ENCODE measurements at places on chromosomes 7 and 10.

- peak; percentile 73 for DNase-seq
Measured at GRCh38 chr10:125159932-125160855, at the start of gene CTBP2. Gene CTBP2, minus strand, starts transcription at chr10:125160563.

- DNase-seq: peak; percentile 76
Measured at GRCh38 chr7:85030893-85031292, 156.0 kb downstream of the SEMA3D start.

DNA sequence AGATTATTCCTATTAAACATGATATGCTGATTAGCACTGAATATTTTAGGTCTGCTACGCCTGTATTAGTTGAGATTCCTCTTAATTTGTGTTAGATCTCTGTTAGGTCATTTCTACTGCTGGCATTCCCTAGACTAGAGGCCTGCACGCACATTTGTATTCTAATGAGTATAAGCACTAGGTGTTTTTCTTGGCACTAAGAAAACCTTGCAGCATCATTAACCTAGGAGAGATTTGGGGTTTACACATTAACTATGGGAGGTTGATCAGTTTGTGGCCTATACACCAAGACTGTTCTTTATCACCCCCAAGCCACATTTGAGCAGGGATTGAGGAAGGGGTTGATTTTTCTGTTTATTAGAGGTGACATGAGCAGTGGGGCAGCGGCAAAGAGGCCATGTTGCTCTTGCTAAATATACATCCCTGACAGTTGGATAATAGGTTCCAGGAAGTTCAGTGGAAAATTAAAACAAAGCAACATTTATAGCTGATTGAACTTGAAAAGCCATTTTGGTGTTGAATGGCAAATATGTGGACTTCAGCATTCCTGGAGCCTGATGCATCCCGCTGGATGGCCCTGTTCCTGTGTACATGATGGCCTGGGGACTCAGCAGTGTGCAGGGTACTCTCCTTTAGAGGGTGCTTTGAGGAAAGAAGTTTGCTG is 65.2 kb downstream of the GBF1 start:
- peak; percentile 72 for DNase-seq

GRCh38 chr7:55641273-55641691 is 69.0 kb upstream of the VOPP1 start:
- peak; percentile 87 for DNase-seq

DNA sequence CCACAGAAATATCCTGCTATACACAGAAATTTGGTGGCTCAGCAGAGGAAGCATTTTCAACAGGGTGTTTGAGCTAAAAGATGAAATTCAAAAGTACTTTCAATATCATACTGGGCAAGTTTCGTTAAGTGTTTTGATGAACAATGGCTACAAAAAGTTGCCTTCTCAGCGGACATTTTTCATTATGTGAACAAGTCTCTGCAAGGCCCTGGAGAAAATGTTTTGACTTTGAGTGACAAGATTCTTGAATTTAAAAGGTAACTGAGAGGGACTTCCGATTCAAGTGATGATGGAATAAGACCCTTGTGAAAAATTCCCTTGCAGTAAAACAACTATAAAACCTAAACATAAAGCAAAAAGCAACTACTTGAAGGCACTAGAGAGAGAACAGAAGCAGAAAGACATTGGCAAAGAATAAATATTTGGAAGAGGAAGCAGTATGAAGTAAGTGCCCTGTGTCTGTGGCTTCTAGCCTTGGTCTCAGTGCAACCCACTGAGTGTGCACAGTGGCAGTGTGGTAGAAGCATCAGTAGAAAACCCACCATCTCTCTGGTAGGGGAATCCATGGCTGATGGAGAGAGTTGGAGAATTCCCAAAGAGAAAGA is 62.5 kb upstream of the NAMPT start:
- DNase-seq: no peak
